ENCODE measurements at places on chromosomes 2 and 18. TPM values are rescaled to one million over a fixed set of nuclear protein-coding genes. Genes with fewer than 3 reads are reported as not detected.

DNA sequence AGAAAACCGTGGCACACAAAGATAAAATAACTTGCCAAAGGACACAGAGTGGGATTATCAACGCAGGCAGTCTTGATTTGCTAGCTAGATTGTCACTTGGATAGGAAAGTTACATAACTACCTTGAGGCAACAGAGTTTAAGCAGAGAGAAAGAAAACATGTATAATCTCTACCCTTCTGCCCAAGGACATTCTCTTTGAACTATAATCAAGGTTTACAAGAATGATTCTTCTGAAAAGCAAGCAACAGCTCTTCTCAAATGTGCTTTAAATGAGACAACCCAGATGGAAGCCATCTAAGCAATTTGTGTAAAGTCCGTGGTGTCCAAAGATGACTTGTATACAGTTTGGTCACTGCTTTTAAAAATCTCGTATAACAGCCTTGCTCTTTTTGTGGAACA lies 177.4 kb downstream of the CD226 start:
- no peak for DNase-seq

- no peak for DNase-seq
Measured at GRCh38 chr2:39516347-39517101, 79.4 kb upstream of the MAP4K3 start.

DNA sequence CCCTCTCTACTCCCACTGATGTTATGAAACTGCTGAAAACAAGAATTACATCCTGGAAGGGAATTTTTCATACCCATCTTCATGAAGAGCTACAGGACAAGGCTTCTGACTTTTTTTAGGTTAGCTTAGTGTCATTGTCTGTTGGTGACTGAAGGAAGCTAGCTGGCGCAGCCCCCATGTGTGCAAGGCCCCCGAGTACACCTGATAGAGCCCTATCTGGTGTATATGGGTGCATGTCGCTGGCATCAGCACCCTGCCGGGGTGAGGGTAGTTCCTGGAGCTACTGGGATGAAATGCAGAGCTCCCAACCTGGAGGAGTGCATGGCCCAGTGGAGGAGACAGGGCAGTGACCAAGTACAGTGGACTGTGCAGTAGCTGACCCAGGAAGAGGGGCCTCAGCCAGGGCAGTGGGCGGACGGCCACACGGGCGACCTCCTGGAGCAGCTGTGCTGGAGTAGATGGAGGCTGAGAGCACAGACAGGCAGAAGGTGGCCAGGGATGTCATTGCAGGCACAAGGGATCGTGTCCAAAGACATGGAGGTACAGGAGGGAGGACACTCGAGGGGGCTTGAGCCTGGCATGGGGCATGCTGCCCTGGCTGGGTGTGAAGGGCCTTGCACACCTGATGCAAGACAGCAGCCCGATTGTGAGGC lies 12.1 kb downstream of the IMPA2 start:
- DNase-seq, result no peak

GRCh38 chr2:159285929-159286708 lies at the start of gene WDSUB1:
Gene WDSUB1, minus strand, starts transcription at chr2:159286703. Its CDS starts 3,634 bp downstream, at chr2:159283069.
- DNase-seq, result peak; percentile 81

GRCh38 chr2:172408143-172408766 lies 19.1 kb upstream of the ITGA6 start:
- no peak for DNase-seq

DNA sequence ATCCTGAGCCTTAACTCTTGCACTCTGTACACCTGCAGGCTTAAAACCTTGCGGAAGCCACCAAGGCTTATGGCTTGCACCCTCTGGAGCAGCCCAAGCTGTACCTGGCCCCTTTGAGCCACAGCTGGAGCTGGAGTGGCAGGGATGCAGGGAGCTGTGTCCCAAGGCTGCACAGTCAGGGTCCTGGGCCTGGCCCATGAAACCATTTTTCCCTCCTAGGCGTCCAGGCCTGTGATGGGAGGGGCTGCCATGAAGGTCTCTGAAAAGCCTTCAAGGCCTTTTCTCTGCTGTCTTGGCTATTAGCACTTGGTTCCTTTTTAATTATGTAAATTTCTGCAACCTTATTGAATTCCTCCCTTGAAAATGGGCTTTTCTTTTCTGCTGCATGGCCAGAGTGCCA lies 56.4 kb downstream of the FAM124B start:
- DNase-seq, result no peak

The NAT8 gene
- not detected for total RNA-seq

DNA sequence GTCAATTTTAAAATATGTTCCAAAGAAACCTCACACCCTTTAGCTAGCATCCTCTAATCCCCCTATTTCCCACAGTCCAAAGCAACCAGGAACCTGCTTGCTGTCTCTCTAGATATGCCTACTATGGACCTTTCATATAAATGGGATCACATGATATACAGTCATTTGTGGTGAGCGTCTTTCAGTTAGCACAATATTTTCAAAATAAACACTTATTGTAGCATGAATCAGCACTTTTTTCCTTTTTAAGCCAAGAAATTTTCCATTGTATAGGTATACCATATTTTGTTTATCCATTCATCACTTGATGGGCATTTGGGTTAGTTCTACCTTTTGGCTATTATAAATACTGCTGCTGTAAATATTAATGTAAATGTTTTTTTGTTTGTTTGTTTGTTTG lies 223.0 kb upstream of the DOK6 start:
- no peak for DNase-seq

DNA sequence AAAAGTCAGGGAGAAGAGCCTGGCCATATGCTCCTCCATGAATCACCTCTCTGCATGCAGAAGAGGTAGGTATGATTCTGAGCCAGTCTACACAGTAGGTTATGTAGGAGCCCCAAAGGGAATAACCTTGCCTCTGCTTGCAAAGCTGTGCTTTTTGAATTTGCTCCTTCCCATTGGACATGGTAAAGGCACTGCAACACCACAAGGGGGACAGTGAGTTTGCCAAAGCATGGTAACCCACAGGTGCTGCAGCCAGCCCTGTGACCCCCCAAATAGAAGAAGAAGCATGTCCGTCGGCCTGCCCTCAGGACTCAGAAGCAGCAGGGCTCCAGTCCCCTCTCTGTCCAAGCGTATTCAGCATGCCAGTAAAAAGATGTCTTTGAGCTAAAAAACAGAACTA lies 51.0 kb upstream of the BCL2L11 start:
- no peak for DNase-seq

The TMEM37 gene
- total RNA-seq, result 15.8 TPM

The DNAJC5G gene
- 0.25 TPM for total RNA-seq

DNA sequence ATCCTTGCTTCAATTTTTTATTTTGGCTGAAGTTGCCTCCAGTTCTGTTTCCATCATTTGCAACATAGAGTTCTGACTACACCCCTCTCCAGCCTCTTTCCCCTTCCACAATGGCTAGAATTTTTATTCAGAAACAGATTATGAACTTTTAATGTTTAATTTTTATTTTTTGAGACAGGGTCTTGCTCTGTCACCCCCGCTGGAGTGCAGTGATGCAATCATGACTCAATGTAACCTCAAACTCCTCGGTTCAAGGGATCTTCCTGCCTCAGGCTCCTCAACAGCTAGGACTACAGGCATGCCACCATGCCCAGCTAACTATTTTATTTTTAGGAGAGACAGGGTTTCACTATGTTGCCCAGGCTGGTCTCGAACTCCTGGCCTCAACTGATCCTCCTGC lies 2.8 kb downstream of the NTSR2 start:
- DNase-seq, result no peak

The SH3BP4 gene
- 29.9 TPM for total RNA-seq

The MGAT4A gene
- 72.3 TPM for total RNA-seq

The NOSTRIN gene
- total RNA-seq, result 9.6 TPM

- no peak for DNase-seq
Measured at GRCh38 chr2:86632672-86633071, 9.0 kb upstream of the RNF103 start.

The DCDC2C gene
- not detected for total RNA-seq

GRCh38 chr2:18991177-18992168 lies 366.9 kb downstream of the OSR1 start:
- no peak for DNase-seq

DNA sequence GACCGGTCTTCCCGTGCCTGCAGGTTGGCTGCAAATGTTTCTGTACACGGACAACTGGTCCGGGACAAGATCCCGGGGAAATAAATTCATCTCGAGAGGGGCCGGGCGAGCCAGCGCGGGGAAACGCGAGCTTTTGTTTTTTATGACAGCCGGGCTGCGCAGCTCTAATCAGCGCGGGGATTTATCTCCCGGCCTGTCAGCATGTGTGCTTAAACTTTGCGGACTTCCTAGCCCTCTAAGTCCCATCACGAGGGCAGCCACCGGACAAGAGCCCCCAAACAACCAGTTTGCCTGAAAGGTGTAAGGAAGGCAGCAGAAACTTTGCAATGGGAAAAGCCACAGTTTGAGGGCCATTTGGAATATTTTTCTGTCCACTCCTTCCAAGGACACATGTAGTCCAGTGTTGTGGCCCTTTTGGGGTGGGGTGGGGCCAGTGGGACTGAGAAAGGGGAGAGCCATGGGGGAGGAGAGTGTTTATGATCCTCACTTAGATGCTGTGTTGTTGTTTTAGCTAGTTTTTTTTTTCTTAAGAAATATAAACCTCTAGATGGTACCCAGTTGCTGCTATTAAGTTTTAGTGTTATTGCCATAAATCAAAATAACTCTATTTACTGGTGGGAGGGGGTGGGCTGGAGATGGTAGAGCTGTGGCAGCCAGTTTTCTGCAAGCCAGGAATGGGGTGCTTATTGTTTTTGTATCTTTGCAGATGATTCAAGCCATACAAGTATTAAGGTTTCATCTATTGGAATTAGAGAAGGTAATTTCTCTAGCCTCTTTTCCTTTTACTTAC lies 6.0 kb downstream of the MEIS1 start:
- no peak for DNase-seq

DNA sequence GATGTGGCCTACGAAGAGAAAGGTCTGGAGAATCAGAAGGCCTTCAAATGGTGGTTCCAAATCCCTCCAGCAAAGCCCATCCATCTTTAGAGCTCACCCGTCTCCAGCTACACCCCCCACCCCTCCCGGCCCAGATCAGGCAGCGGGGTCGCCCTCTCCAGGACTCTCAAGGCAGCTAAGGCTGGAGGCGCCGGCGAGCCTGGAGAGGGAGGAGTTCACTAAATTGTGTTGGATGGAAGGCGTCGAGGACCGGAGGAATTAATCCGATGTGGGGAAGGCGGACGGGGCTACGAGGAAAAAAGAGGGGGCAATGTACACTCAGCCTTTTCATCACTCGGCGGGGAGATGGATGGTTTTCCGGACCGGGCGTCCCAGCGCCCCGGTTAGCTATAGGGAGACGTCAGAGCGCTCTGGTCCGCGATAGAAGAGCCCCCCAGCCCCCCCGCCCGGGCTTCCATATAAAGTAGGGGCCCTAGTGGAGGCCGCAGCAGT lies at the start of gene GRP:
Gene GRP, plus strand, starts transcription at position 487 of the 492 bp plus-strand sequence. CDS start 108 bp downstream, outside the sequence.
- no peak for DNase-seq

The R3HDM1 gene
- total RNA-seq, result 45.3 TPM

GRCh38 chr2:99640635-99641151 lies 150.9 kb upstream of the REV1 start:
- DNase-seq, result no peak

- no peak for DNase-seq
Measured at GRCh38 chr2:138180692-138181386, 216.6 kb downstream of the HNMT start.

- DNase-seq, result no peak
Measured at GRCh38 chr18:48836231-48836805, 114.4 kb downstream of the SMAD7 start.

GRCh38 chr2:41896186-41896846 lies 151.5 kb upstream of the PKDCC start:
- DNase-seq, result no peak

DNA sequence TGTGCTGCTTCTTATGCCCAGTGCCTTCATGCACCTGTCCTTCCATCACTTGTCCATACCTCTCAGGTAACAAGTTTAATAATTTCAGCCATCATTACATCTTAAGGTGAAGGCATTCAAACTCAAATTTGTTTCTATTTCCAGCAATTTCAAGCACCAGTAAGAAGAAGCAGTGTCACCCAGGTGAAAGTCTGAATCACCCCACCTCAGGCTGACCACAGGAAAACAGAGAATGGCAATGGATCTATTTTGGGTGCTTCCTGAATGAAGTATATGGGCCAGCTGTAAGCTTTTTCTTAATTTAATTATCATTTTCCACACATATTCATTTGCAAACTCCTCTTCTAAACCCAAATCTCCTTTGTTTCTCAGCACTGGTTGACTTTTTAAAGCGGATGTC lies 372.7 kb upstream of the SOX11 start:
- no peak for DNase-seq

The CCDC148 gene
- 6.3 TPM for total RNA-seq

DNA sequence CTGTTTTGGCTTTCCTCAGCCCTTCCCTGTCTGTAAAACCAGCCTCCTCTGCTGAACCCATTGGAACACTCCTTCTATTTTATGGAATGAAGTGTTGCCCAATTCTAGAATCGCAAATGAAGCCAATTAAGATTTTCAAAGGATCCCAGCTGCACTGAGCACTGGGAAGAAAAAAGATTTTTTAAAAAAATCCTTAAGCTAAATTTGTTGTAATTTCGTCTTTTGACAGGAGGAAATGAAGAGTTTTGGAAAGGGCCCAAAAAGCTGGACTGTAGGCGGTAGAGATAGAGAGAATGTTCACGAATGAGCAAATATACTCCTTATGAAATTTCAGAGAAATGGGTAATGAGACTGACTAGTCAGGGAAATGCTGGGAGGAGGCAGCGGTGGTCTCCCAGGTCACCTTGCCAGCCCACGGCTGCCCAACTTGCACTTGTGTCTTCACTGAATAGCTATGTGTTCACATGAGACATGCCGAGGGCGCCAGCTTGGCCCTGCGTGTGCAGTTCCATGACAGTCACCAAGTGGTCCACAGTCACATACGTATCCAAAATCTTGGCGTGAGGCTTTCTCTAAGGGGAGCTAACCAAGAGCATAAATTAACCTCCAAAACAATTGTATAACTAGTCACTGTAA lies 69.9 kb downstream of the SGPP2 start:
- no peak for DNase-seq

- peak; percentile 11 for DNase-seq
Measured at GRCh38 chr2:73292906-73293533, 328 bp downstream of the EGR4 start.

The AP1S3 gene
- 180 TPM for total RNA-seq

The PDE11A gene
- 0.25 TPM for total RNA-seq

GRCh38 chr2:48693066-48693465 lies 62.5 kb downstream of the LHCGR start:
- DNase-seq, result no peak

The CYB5A gene
- total RNA-seq, result 103 TPM

- no peak for DNase-seq
Measured at GRCh38 chr2:46669996-46670793, 190.8 kb downstream of the TMEM247 start.

The NEU2 gene
- total RNA-seq, result not detected

The MPP4 gene
- 0.37 TPM for total RNA-seq

- no peak for DNase-seq
Measured at GRCh38 chr2:1990724-1991123, 246.4 kb upstream of the PXDN start.

The DQX1 gene
- total RNA-seq, result 0.50 TPM

DNA sequence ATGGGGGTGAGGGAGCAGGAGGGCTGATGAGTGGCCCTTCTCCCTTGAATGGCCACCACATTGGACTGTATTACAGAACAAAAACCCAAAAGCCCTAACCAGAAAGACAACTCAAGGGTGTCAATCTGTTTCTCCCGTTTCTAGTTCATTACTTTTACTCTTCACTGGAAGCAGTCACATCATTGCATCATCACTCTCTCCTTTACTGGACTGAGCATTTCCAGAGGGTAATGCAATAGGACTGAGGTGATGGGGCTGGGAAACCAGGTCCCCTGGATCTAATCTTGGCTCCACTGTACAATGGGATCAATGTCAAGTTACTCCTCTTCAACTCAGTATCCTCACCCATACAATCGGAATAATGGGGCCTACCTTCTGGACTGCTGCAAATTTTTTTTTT lies 56.1 kb downstream of the BCL2 start:
- DNase-seq, result no peak

The GALNT5 gene
- 6.8 TPM for total RNA-seq

- no peak for DNase-seq
Measured at GRCh38 chr2:147800316-147800715, 44.5 kb upstream of the ACVR2A start.

All from Caco-2 (cell line).